ENCODE measurements at places on chromosomes 16 and 17.

GRCh38 chr17:36151891-36152638 lies 24.4 kb downstream of the TBC1D3B start:
- no peak overlapping the region for H3K27ac ChIP-seq
- no peaks in the 10 kb centered on the region for H3K27me3 ChIP-seq
- H3K4me3 ChIP-seq, result no peak overlapping the region

DNA sequence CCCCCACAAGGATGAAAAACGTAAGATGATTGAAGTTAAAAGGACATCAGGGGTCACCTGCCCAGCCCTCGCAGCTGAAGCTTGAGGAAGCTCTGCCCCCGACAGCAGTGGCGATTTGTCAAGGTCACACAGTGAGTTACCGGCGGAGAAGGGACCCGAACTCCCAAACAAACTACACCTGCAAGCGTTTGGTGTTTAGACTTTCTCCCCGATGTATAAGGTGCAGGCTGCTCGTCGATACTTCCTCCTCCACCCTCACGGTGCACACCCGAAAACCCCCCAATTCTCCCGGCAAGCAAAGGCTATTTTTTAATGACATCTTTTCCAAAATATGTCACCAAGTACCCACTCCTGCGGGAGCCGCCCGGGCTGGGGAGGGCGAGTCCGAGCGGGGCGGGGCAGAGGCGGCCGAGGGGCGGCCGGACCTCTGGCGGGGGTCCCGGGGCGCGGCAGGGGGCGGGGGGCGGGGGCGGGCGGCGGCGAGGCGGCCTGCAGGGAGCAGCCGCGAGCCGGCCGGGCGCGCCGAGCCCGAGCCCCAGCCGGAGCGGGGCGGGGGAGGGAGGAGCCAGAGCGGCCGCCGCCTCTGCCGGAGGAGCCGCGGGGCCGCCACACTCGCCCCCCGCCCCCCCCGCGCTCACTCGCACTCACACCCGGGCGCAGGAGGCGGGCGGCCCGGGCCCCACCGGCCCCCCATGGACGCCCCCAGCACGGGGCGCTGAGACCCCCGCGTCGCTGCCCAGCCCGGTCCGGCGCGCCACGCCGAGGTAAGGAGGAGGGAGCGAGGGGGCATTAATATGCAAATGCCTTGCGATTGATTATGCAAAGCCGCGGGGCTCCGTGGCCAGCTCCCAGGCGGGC lies at the start of gene THRA:
Gene THRA (plus strand): TSS at position 637 of the 858 bp plus-strand sequence. CDS start 11,524 bp downstream, outside the sequence.
- H3K4me1 ChIP-seq, result peaks cover 41% of the 10 kb centered on the region
- H3K27me3 ChIP-seq, result no peaks in the 10 kb centered on the region
- peak within 1 kb of the TSS; percentile 92 for H3K4me3 ChIP-seq
- peak within 1 kb of the TSS; percentile 91 for H3K27ac ChIP-seq
- peak; percentile 74 for DNase-seq
- H3K36me3 ChIP-seq, result no peaks in the 10 kb centered on the region

DNA sequence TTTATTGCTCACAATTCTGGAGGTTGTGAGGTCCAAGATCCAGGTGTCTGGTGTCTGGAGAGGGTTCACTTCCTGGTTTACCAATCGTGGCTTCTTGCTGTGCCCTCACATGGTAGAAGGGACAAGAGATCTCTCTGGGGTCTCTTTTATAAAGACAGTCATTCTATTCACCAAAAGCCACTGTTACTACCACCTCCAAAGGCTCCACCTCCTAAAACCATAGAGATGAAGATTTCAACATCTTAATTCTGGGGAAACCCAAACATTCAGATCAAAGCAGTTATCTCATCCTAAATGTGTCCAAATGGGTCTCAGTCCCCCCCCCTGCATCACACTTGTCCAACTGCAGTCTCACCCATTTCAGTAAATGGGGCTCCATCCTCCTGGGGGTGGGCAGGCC lies 132.9 kb upstream of the XYLT1 start:
- H3K4me3 ChIP-seq, result no peak overlapping the region
- DNase-seq, result no peak
- no peak overlapping the region for H3K27ac ChIP-seq
- no peaks in the 10 kb centered on the region for H3K4me1 ChIP-seq
- no peaks in the 10 kb centered on the region for H3K27me3 ChIP-seq
- H3K36me3 ChIP-seq, result no peaks in the 10 kb centered on the region

DNA sequence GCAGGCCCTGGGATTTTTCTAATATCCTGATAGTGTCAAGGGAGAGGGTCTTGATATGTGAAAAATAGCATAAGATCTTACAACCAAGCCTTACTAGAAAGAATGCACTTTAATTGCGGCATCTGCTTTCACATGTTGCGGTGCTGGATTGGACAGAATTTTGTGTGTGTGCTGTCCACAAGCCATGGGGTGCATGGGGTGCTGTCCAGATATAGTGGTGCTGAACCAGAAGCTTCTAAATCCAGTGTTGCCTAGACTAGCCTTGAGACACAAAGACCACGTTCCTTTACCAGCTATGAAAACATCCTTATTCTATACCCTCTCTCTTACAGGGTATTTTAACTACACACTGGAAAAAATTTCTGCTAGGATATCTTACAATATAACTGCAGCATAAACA lies 244.0 kb downstream of the TMEM114 start:
- H3K4me3 ChIP-seq, result no peak overlapping the region
- H3K27ac ChIP-seq, result no peak overlapping the region
- no peaks in the 10 kb centered on the region for H3K4me1 ChIP-seq
- peak; percentile 15 for DNase-seq
- no peaks in the 10 kb centered on the region for H3K36me3 ChIP-seq

DNA sequence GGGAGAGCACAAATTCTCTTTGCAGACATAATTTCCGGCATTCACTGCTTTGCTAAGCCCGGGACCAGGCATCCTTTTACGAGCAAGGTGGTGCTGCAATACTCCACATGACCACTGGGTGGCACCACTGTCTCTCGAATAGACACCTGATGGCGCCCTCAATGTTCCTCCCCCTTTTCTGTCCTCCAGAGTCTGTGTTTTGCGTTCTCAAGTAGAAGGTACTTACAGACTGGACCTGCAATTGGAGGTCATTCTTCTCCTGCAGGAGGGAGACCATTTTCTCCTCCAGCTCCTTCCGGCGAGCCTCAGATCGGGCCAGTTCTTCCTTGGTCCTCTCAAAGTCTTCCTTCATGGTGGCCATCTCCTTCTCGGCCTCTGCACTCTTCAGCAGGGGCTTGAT lies 45.2 kb downstream of the MYH13 start:
- no peak overlapping the region for H3K27ac ChIP-seq

GRCh38 chr16:1932050-1933028 lies 10.7 kb downstream of the MSRB1 start:
- H3K27me3 ChIP-seq, result no peaks in the 10 kb centered on the region
- H3K36me3 ChIP-seq, result no peaks in the 10 kb centered on the region

GRCh38 chr16:83458612-83459011 lies 349.2 kb upstream of the HSBP1 start:
- no peaks in the 10 kb centered on the region for H3K4me1 ChIP-seq
- DNase-seq, result no peak
- no peaks in the 10 kb centered on the region for H3K27me3 ChIP-seq
- H3K36me3 ChIP-seq, result no peaks in the 10 kb centered on the region

- no peaks in the 10 kb centered on the region for H3K36me3 ChIP-seq
- DNase-seq, result peak; percentile 73
- H3K27me3 ChIP-seq, result no peaks in the 10 kb centered on the region
- H3K4me3 ChIP-seq, result peak within 1 kb of the TSS; percentile 72
- H3K4me1 ChIP-seq, result peaks cover 18% of the 10 kb centered on the region
- H3K27ac ChIP-seq, result peak within 1 kb of the TSS; percentile 88
Measured at GRCh38 chr16:57372372-57373116, at the start of gene CX3CL1. TSS of gene CX3CL1 (plus strand) at chr16:57372490. CDS start at chr16:57372569, 79 bp downstream.

- H3K36me3 ChIP-seq, result no peaks in the 10 kb centered on the region
- no peaks in the 10 kb centered on the region for H3K27me3 ChIP-seq
- H3K27ac ChIP-seq, result no peak overlapping the region
- no peak overlapping the region for H3K4me3 ChIP-seq
Measured at GRCh38 chr17:14792746-14793145, 472.4 kb downstream of the PMP22 start.

GRCh38 chr17:38574712-38575111 lies 31.0 kb downstream of the SRCIN1 start:
- H3K4me1 ChIP-seq, result peaks cover 14% of the 10 kb centered on the region
- no peaks in the 10 kb centered on the region for H3K36me3 ChIP-seq
- no peak overlapping the region for H3K27ac ChIP-seq
- H3K27me3 ChIP-seq, result no peaks in the 10 kb centered on the region
